CD4-positive, alpha-beta T cell treated with Interleukin-6 at 100 ng/mL for 8 hours (primary cell): ENCODE measurements at places on chromosomes 3 and 15.
A peak's percentile ranks its signal among the peaks of the same experiment; 100 is the strongest.

DNA sequence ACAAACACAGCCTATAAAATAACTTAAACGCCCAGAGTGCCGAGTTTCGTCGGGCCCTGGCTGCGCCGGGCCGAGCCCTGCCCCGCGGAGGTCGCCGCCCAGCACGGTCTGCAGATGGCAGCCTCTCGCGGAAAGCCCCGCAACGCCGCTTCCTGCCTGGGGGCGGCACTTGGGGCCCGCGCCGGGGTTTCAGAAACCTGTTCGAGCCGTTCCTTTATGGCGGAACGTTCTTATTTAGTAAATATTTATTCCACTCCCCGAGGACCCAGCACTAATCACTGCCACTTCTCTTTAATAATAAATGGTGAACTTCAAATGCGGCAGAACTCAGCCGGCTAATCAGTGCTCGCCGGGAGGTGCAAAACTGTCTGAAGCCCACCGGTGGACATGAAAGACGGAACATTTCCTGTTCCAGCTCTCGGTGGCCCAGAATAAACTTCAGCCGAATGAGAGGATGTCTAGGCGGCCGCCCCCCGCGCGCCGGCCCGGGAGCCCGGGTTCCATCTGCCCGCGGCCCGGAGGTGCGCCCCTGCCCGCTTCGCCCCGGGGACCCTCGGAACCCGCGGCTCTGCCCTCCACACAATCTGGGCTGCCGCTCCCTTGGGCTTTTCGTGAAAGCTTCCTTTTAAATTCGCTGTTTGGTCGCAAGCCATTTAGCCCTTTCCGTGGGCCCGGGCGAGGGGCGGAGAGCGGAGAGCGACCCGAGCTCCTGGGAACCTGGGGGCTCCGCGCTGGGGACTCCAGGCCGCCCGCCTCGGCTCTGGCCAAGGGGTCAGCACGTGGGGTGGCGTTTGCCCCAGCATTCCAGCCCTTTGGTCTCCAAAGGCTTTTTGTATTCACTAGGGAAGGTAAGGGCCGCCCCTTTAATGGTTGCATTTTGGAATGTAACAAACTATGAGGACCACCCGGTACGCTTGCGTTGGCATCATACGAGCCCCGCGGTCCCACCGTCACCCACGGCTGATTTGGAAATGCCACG is 110.8 kb upstream of the ATP11B start:
- DNase-seq = peak; percentile 36

DNA sequence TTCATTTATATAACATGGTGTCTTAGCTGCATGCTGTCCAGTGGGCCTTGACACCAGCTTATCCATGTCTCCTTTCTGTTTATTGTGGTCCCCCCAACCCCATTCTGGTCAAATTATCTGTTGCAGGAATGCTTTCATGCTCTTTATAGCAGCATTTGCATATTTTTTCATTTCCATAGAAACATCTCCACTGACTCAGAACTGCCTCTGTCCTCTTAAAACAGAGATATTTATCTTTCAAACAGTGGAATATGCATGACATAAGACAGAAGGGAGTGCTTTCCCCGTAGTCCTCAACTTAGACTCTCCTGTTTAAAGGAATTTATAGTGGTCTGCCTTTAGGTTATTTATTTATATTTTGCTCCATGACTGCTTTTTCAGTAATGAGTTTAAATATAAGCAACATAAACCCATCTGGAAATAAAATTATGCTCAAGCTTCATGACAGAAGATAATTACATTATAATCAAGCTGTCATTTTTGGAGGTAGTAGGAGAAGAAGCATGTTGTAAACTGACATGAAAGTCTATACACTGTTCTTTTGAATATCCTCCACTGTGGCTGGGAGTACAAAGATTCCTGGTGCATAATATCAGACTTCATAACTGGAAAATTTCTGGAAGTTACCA is 179.5 kb upstream of the CD96 start:
- DNase-seq = no peak

GRCh38 chr3:180408654-180409053 is 193.3 kb upstream of the TTC14 start:
- no peak for DNase-seq

GRCh38 chr3:15645246-15645645 is 43.7 kb downstream of the BTD start:
- DNase-seq = no peak

DNA sequence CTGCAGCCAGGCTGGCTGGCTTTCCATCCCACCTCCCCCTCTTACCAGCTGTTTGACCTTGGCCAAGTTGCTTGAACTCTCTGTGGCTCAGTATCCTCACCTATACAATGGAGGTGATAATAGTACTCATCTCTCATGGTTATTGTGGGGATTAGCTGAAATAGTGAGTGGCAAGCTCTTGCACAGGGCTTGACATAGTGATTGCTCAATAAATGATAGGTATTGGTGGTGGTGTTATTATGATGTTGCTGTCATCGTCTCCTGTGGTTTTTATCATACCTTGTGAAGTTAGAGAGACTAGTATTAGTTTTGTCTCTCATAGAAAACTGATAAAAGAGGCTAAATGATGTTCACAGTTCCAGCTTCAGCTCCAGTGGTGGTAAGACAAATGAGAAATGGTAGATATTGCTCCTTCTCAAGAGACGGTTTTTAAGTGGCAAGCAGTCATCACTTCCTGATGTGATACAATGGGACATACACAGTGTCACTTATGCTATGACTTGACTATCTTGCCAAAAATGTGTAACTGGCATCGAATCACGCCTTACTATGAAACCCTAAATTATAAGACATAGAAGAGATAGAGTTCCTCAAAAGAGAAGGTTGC is 12.1 kb upstream of the UBE2E1 start:
- DNase-seq = no peak

DNA sequence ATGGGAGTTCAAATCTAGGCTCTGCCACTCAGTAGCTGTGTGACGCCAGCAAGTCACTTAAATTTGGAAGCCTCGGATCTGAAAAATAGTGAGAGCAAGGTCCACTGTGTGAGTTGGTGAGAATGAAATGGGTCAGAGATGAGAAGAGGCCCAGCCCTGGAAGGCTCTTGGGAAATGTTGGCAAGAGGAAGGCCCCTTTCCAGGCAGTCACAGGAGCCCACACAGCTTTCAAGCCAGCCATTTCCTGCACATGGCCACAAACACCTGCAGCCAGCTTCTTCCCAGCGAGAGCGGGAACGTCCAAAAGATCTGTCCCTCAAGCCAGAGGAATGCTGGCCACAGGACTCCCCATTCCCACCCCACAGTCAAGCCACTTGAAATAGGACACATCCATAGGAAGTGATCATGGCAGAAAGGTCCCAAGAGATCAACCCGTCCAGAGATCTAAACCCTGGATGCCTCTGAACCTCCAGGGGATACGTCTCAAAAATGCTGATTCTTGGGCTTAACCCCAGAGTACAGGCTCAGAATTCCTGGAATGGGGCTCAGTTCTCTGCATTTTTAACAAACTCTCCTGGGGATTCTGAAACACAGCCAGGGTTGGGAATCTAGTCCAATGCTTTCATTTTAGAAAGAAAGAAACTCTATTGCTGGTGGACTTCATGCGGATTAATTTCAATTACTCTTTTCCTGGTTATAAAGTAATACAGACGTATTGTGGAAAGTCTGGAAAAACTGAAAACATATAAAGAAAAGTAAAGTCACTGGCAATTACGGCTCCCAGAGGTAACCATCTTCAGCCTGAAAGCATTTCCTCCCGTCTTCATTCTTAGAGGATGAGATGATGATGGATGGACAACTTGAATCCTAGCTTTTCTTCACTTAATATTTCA is 35.9 kb downstream of the NTRK3 start:
- DNase-seq = no peak

- no peak for DNase-seq
Observed at GRCh38 chr3:129463716-129464115, 23.7 kb downstream of the IFT122 start.

DNA sequence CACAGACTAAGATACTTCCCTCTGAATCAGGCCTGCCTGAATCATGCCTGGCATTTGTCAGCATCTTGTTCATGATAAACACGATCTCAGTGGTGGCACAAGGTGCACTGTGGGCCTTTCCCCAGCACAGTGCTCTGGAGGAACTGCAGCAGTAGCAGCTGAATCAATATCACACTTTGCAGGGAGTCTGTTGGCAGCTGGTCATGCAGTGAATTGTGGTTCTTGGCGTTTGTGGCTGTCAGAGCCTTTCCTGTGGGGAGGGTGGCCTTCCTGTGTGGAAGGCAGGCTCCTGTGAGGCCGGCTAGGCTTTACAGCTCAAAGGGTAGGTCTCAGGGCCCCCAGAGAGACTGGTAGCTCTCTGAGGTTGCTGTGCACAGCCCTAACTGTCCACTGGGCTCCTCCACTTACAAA is 54.4 kb upstream of the TLE3 start:
- DNase-seq = no peak

DNA sequence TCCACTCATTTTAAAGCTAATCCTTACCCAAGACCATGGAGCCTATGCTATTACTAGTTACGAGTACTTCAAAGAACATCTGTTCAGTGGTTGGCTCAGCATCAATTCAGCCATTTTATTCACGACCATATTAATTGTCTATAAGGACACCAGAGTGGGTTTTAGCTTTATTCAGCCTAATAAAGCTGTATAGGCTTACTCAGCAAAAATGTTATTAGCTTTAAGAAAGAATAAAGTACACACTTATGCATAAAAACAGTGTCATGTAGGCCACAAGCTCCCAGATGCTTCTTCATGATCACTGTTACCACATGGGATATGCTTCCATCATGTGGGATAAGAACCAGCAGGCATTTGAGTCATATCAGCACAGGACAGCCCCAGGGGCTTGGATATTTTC is 87.4 kb upstream of the GPR149 start:
- no peak for DNase-seq

- peak; percentile 66 for DNase-seq
Observed at GRCh38 chr3:111392894-111393398, 149.1 kb upstream of the CD96 start.

- no peak for DNase-seq
Observed at GRCh38 chr3:169002689-169003088, 660.8 kb downstream of the MECOM start.

GRCh38 chr3:113051787-113052186 is 61.0 kb downstream of the GTPBP8 start:
- no peak for DNase-seq

DNA sequence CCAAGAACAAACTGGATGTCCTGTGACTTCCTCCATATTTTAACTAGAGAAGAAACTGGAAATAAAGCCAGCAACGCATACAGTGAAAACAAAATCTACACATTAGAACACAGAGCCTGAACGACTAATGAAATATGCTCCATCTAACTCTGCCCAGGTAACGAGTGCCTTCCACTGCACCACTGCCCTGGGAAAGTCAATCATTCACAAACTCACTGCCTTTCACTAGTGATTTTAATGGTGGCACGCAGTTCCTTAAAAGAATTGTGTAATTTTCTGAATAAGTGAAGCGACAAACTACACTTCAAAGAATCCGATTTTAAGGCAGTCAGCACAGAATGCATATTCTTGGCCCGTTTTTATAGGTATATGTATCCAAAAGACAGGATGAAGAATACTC is 416.0 kb downstream of the SHQ1 start:
- no peak for DNase-seq

GRCh38 chr15:78077053-78077870 is at the start of gene TBC1D2B:
TBC1D2B (minus strand) TSS chr15:78077711; CDS start chr15:78077652, 59 bp downstream.
- DNase-seq = peak; percentile 59

- DNase-seq = no peak
Observed at GRCh38 chr15:59274126-59274970, 67.7 kb downstream of the LDHAL6B start.

DNA sequence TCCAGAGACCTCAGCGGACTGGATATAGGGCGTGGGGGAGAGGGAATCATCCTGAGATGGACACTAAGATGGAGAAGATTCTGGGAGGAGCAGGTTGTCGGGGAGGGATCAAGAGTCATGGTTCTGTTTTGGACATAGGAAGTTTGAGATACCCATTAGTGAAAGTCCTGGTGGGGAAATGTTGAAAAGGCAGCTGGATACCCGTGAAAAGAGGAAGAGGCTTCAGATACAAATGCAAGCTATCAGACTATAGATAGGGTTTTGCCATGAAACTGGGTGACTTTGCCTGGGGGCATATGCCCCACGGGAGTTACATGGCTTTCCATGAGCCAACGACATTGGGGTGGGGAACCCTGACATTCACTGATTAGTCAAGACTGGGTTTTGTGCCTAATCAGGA is 1.1 kb upstream of the GPR62 start:
- DNase-seq = no peak

GRCh38 chr3:22846566-22846965 is 356.6 kb upstream of the UBE2E2 start:
- no peak for DNase-seq

- no peak for DNase-seq
Observed at GRCh38 chr3:195774917-195775316, 36.8 kb downstream of the MUC4 start.

- no peak for DNase-seq
Observed at GRCh38 chr15:91928675-91929074, 75.2 kb downstream of the SLCO3A1 start.

DNA sequence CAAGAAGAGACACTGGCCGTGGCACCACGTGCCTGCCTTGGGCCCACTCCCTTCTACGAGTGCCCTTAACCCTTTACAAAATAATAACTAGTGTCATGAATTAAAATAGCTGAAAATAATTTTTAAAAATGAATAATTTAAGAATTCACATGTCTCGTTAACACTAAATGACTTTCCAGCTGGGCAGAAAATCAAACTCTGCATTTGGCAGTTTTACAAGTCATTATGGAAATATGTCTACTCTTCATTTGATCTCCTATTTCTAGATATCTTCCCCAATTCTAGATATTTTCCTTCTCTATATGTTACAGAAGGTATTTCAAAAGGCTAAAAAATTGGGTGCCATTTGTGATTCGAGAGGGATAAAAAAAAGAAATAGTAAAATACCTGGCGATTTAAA is 100.2 kb downstream of the RORA start:
- DNase-seq = no peak

DNA sequence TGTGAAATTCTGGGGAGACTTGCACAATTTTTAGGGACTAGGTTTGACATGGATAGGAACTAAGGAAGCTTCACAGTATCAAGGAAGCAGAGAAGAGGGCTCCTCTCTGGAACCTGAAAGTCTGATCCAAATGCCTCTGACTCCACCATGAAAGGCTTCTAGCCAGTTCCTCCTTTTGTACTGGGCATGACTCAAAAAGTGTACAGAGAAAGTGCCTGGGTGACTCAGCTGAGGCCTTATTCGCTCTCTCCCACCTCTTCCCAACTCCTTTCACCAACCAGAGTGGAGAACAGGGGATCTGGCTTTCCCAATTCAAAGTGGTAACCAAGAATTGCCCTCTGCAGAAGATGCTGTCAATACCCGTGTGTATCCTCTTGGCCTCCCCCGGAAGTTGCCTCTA is 342.9 kb upstream of the PROK2 start:
- no peak for DNase-seq

- no peak for DNase-seq
Observed at GRCh38 chr3:153885359-153885758, 235.8 kb upstream of the ARHGEF26 start.
